ENCODE measurements at places on chromosomes 5 and 9. TPM values are rescaled to one million over a fixed set of nuclear protein-coding genes. Genes with fewer than 3 reads are reported as not detected.

GRCh38 chr5:123440456-123441181 is 17.4 kb upstream of the CEP120 start:
- no peak for DNase-seq

DNA sequence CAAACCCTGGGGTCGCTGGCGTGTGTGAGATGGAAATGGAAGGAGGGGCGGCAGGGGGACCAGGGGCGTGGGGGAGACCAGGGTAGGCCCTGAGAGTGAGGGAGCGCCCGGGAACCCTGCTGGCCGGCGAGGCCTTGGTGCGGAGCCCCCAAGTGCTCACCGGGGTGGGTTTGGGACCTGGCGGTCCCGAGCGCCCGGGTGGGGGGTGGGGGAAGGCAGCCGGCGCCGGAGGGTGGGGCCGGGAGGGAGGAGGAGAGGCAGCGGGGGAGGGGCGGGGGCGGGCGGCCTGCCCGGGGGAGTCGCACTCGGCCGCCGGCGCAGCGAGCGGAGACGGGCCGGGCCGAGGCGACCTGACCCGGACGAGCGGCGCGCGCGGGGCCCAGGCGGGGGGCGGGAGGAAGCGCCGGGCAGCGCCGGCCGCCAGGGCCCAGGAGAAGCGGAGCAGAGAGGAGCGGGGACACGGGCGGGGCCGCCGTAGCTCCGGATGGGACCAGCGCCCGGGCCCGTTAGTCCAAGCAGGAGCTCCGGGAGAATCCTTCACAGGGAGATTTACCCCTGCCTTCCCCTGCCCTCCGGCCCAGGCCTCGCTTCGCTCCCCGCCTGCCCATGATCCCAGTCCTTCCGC is at the start of gene NPR2:
Gene NPR2, plus strand, starts transcription at position 295 of the 625 bp plus-strand sequence. CDS start 818 bp downstream, outside the sequence.
- DNase-seq = peak; percentile 75

GRCh38 chr9:128262687-128263086 is 13.1 kb downstream of the GOLGA2 start:
- no peak for DNase-seq

DNA sequence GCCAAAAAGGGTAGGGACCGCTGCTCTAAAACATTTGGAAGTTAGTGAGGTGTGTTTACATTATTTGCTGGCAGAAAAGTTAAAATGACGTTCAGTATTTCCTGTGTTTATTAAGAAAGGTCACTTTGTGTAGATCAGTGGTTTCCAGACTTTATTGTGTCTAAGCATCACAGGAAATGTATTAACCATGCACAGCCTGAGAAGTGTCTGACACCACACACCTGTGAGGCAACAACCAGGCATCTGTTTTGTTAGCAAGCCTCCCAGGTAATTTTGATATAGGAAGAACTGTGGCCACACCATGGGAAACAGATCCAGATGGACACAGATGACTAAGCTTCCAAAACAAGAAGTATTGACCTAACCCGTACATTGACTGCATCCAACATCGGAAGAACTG is 12.0 kb downstream of the TTC1 start:
- no peak for DNase-seq

PCDHAC1 gene
- 0.71 TPM for total RNA-seq

DNA sequence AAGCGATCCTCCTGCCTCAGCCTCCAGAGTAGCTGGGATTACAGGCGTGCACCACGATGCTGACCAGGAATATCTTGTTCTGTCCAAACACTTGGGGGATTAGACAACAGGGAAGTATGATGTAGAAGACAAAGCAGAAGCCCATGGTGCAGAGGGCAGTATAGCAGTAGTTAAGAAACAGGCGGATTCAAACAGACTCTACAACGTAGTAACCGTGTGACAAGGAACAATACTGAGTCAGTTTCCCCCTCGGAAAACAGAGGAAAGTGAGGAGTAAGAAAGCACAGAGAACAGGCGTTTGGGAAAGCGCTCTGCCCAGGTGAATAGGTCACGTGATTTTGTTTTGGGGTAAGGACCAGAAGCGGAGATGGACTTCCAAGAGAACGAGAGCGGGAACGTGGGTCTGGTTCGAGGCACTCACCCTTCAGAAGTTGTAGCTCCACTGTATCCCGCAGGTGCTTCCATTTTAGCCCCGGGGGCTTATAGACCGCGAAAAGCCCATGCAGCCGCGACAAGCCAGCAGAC is 306 bp downstream of the TRUB2 start:
- no peak for DNase-seq

SH3GL2 gene
- 0.82 TPM for total RNA-seq

GRCh38 chr5:51201024-51201423 is 182.2 kb upstream of the ISL1 start:
- DNase-seq = no peak

DNA sequence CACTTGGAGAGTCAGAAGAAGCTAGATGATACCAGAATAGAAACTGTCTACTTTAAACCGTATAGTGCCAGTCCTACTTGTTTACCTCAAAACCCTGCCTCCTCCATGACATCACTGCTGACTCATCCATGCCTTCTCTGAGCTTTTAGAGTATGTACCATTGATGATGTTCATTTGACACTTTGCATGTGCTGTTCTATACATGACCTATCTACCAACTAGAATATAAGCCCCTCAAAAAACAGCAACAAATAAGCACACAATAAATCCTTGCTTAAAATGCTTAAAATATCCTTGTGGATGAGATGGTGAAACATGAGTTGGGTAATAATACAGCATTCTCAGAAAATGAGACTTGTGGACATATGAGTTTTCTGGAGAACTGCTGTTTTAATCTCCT is 2.6 kb downstream of the CTNNAL1 start:
- no peak for DNase-seq

GRCh38 chr5:31193591-31194467 is at the start of gene CDH6:
Gene CDH6, plus strand, starts transcription at chr5:31193686. Its CDS starts 73,788 bp downstream, at chr5:31267474.
- no peak for DNase-seq

- DNase-seq = no peak
Observed at GRCh38 chr9:102521097-102521755, 473.9 kb upstream of the CYLC2 start.

CATSPER3 gene
- total RNA-seq = 1.4 TPM

- no peak for DNase-seq
Observed at GRCh38 chr5:116864157-116864837, 289.7 kb upstream of the SEMA6A start.

SLC25A2 gene
- total RNA-seq = not detected

DNA sequence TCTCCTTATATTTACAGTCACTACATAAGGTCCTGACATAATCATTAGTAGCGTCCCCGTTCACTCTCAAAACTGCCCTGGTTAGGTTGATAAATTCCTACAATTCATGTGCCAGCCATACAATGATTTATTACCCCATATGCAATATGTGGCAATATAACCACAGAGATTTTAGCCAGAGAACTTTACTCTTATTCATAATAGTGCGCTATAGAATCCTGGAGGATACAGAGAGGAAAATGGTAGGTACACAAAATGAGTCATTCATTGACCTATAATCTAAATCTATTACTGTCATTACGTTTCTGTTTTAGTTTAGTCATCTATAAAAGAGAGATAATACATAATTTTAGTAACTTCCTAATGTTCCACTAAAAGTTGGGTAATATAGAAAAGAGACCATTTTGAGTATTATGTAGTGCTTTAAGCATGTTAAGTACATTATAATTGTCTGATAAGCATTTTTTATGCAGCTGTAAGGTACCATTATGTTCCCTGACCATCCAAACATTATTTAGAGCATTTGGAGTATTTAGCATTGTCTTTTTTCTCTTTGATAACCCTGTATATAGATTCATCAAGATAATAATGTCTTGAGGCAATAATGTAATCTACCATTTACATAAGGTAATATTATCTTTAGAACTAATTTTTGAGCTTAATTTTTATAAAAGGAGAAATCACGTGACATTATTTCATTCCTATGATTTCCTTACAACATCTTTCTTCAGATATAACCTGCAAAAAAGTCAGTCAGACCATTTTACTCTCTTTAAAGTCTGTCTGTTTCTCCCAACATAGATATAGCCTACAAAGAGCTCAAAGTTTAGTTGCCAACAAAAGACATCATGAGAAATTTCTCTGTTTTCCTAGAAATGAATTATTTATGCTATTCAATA is 655.5 kb upstream of the ZNF608 start:
- DNase-seq = no peak

GRCh38 chr5:34484216-34484920 is 171.8 kb upstream of the RAI14 start:
- DNase-seq = no peak

NDFIP1 gene
- 47.8 TPM for total RNA-seq

FREM1 gene
- total RNA-seq = 21.0 TPM

DNA sequence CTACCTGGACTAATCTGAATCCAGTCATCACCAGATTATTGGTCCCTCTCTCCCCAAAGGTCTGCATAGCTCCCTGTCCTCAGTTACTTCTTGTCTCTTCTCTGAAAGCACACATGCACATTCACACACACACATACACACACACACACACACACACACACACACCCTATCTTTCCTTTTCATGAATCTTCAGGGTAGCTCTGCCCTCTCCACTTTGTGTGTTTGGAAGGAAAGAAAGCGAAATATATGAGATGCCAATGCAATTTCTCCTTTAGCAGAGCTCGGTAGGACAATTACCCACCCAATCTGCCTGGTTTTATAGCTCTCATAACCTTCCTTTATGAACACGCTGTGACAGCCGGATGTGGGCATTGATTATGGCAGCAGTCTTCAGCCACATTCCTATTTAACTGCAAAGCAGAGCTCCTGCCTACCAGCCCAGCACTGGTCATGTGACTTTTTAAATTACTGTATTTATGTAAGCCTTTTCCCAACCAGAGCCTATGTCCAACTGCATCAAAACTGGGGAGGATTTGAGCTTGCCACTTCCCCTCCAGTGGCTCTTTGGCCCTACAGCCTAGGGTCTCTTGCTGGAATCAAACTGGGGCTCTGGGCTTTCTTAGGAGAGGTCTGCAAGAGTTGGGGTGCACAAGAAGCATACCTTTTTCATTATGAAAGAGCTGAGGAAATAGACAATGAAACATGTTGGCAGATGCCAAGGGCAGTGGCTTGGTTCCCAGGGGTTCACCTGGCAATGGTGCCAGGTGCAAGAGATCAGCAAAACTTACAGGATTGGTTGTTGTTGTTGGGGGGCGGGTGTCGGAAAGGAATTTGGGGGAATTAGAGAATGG is 20.8 kb upstream of the MATR3 start:
- DNase-seq = no peak

All from sigmoid colon (tissue), 7 donors.